ENCODE measurements at places on chromosomes 6 and 20.

DNA sequence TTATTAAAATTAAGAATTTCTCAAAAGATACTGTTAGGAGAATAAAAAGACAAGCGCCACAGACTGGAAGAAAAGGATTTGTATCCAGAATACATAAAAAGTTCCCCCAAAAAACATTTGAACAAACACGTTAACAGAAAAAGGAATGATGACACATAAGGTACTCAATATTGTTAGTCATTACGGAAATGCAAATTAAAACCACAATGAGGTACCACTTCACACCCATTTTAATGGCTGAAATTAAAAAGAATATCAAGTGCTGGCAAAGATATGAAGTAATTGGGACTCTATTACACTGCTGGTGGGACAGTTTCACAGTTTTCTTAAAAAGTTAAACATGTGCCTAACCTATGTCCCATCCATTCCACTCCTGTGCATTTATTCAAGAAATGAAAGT lies 51.4 kb downstream of the HECA start:
- no peak for DNase-seq

DNA sequence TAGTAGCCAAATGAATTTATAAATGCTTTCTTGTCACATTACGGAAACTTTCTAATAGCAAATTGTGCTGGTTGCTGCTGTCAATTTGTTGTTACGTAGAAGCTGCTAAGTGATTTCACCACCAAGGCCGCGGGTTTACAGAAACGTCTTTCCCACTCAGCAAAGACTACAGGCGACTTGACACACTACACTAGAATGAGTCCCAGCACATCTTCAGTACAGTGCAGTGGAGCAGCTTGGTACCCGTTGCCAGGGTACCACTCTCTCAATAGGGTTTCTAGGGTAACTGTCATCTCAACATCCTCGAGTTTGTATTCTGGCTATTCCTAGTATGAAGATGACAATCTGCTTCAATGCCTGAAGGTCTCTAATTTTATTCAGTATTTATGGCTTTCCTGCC lies 22.7 kb upstream of the ZDHHC14 start:
- no peak for DNase-seq

DNA sequence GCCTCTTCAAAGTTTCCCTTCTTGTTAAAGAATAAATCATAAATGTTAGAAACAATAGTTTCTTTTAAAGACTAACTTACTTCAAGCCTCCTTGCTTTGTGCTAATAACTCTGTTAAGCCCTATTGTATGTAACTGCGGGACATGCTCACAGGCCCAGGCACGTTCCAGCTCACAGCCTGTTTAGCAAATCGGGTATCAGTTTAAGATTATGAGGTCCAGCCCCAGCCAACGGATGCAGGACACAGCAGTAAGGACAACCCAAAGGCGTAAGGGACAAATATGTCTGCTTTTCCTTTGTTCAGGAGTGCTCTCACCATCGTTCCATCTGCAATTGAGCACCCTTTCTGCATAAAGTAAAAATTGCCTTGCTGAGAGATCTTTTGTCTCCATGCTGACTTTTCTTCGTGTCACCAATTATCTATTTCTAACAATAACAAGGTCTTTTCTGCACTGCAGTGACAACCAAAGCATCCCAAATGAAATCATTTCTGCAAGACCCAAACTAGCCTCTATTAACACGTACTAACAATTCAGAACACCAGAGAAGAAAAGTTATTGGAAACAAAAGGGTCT lies 1.4 kb downstream of the C6orf52 start:
- no peak for DNase-seq

GRCh38 chr6:99282479-99283062 lies 66.9 kb downstream of the FAXC start:
- peak; percentile 40 for DNase-seq

DNA sequence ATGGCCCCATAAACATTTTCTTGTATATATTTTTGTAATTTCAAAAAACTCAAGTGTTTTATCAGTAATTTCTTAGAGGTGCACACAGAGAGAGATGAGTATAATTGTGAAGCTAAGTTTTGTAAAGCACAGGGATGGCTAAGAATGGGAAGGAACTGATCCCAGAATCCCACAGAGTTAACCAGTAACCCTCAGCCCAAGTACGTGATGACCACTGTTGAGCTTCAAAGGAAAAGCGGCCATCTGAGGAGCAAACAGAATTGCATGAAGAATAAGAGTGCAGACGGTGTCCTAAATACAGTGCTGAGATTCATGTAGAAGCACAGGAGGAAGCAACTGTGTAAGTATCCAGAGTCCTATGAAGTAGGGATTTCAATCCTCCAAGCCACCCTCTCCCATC lies 28.1 kb upstream of the HLA-C start:
- no peak for DNase-seq

- DNase-seq: no peak
These were observed 15.0 kb downstream of the MTG2 start for GRCh38 chr20:62197801-62198200.

DNA sequence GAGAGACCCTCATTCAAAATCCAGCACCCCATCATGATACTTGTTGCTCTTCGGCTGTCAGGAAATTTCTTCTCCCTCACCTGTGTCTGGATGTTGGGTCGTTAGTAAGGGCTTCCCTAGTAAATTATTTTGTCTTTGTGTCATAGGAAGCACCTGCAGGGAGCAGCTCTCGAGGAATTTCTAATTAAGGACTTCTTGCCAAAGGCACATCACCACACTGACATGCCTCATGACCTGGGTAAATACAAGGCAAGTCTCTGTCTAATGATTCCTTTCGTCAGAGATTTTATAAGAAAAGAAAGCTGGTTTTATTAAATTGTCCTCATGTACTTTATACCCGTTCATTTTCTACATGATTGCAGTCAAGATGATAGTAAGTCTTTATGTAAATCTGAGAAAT lies at the start of gene NOX3:
TSS of gene NOX3 (minus strand) at position 74 of the 400 bp plus-strand sequence. CDS start at position 35, 39 bp downstream.
- DNase-seq: no peak

GRCh38 chr20:47782076-47782475 lies 3.2 kb downstream of the SULF2 start:
- no peak for DNase-seq

DNA sequence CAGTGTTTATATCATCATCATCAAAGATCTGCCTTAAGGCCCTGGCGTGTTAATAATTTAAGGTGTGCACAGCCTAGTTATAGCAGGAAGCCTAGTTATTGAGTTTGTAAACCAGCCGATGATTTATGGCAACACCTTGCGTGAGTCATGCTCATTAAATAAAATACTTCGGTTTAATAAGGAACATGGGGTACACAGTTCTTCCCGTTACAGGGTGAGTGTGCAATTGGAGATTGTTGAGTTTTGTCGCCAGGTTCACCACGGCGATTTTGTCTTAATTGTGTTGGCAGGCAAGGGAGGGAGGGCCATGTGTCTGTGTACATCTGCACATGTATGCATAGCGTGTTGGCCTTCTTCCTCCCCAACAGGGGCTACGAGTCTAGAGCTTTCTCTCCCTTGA lies 104.0 kb downstream of the TFAP2A start:
- no peak for DNase-seq

- DNase-seq: no peak
These were observed 83.4 kb upstream of the ASF1A start for GRCh38 chr6:118810420-118811027.

- no peak for DNase-seq
These were observed 25.1 kb upstream of the PNPLA1 start for GRCh38 chr6:36244641-36245280.

DNA sequence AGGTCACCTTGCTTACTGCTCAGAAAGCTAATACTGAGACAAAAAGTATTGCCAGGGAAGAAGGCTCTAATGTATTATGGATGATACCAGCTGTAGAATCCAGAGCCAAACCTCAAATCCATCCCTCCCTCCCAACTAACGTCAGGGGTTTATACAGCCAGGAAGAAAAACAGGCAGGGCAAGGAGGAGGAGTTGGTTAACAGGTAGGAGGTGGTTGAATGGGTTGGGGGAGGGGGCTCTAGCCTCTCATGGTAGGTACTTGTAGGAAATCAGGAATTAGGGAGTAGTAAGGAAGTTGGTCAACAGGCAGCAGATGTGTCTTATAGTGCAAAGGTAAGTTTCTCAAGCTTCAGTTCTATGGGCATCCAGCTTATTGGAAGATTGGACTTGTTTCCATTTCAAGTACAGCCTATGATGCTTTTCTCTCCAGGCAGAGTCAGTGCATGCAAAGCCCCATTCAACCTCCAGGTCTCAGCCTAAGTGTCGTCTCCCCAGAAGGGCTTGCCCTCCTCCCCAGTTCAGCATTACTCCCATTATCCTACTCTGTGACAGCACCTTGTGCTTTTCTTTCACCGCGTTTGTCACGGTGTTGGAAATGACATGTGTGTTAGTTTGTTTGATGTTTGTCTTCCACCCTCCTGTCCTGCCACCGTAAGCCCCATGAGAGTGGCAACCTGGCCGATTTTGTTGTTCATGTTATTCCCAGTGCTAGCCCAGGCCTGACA lies 38.1 kb downstream of the PNLDC1 start:
- DNase-seq: no peak

DNA sequence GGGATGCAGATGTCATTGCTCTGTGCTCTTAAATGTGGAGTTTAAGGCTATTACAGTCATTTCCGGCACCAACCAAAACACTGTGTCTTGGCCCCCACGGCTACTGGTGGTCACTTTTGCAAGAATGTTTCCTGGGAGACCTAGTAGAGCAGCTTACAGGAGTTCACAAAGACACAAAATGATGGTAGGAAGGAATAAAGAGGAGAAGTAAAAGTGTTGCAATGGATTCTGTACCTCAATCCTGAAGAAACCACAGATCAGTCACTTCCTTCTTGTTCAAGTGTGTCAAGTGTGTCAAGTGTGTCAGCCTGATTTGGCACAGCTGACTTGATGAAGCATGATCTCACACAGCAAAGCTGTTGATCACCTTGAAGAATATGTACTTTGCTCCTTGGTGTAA lies 344.0 kb downstream of the PLCB1 start:
- DNase-seq: no peak
